ENCODE measurements at places on chromosomes 3 and 15.

- no peak for DNase-seq
Measured at GRCh38 chr3:156233876-156234275, 113.5 kb downstream of the KCNAB1 start.

- DNase-seq: no peak
Measured at GRCh38 chr3:139308560-139308959, 35.3 kb upstream of the MRPS22 start.

DNA sequence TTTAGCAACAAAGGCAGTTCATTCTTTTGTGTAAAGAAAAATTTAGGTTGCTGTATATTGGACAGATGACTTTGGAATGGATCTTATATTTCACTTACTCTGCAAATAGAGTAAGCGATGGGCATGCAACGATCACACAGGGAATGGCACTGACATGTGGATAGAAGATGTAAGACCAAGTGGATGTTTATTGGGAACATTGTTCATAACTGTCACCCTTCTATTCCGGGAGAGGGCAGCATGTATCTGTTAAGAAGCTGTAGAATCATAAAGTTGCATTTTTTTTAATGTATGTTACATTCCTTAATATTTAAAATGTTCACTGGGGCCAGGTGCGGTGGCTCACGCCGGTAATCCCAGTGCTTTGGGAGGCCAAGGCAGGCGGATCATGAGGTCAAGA is 41.2 kb downstream of the HPS3 start:
- DNase-seq: no peak

DNA sequence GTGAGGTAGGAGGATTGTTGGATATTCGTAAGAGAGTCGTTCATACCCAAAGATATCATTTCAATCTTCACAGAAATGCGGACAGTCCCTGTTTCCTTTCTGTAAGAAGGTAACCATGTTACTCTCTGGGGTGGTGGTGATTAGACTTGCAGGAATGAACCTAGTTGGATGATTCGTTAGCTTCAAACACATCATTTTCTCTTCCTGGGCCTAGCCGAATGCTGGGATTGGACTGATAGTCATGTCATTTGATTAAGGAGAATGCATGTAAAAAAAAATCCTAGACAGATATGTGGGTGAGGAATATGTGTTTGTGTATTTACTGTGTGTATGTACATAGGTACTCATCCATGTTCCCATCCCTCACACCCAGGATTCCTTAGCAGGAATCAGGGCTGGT is 12.4 kb downstream of the SLCO3A1 start:
- DNase-seq: no peak

GRCh38 chr3:47464588-47464987 is 11.2 kb downstream of the SCAP start:
- no peak for DNase-seq

GRCh38 chr3:118628704-118629341 is 405.8 kb downstream of the IGSF11 start:
- no peak for DNase-seq

DNA sequence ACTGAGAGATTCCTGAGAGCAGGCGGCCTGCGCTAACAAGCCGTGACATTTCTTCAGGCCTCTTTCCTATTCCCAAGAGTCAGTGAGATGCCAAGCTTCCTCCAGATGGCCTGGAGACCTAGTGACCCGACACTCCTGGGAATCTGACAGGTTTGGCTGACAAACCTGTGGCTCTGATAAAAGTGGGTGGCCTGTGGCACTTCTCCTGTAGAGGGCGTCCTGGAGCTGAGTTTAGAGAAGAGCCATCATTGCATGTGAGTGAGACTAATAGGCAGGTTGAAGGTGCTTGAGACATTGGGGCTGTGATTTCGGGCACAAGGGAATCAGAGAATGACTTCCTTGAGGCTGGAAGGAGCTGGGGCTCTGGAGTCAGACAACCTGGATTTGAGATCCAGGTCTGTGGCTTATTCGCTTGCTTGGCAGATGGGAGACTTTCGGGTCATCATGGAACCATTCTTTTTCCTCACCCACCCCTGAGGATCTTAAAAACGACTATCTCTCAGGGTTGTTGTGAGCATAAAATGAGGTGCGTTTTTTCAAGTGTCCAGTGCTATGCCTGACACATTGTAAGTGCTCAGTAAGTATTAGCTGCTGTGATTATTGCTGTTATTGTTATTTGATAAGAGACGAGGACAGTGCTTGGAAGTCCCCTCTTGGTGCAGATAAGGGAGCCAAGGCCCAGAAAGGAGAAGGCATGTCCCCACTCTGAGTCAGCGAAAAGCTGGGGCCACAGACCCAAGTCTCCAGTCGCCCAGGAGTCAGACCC is 77.2 kb downstream of the SCN10A start:
- peak; percentile 15 for DNase-seq

- no peak for DNase-seq
Measured at GRCh38 chr15:38691377-38691776, 126.8 kb upstream of the RASGRP1 start.

GRCh38 chr15:97875025-97875512 is 85.4 kb upstream of the ARRDC4 start:
- DNase-seq: no peak

DNA sequence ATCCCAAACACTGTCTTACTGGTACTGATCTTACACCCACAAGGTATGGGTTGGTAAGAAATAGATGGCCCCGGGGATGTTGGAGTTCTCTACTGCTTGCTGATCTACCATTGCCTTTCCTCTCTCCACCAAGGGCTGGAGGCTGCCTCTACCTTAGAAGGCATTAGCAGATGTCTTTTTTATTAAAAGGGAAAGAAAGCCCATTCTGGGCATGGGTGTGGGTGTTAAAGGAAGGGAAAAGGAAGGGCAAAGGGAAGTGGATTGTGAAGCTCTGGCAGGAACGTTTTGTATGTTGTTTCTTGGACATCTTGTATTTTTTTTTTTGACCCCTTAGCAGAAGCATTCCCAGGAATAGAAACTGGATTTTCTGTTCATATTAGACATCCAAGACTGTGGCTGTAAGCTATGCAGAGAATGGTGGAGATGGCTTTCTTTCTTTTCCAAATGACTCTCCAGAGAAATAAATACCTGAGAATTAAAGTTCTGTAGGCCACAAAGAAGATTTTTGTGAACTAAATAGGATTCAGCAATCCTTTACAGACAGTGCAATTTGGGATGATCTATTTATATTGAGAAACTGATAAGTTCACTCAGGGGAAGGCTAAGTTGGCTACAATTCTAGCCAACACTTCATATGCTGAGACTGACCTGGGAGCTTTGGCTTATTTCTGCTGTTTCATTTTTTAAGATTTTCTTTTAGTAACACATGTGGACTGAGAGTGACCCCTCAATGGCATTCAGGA is 108.8 kb downstream of the TOP2B start:
- DNase-seq: no peak

GRCh38 chr15:91380114-91380513 is 280.1 kb downstream of the SV2B start:
- no peak for DNase-seq

- no peak for DNase-seq
Measured at GRCh38 chr3:177039490-177040274, 157.6 kb downstream of the TBL1XR1 start.

Measured in activated CD4-positive, alpha-beta T cell treated with anti-CD3 and anti-CD28 coated beads for 24 hours (primary cell).